ENCODE measurements at places on chromosomes 4 and X.

DNA sequence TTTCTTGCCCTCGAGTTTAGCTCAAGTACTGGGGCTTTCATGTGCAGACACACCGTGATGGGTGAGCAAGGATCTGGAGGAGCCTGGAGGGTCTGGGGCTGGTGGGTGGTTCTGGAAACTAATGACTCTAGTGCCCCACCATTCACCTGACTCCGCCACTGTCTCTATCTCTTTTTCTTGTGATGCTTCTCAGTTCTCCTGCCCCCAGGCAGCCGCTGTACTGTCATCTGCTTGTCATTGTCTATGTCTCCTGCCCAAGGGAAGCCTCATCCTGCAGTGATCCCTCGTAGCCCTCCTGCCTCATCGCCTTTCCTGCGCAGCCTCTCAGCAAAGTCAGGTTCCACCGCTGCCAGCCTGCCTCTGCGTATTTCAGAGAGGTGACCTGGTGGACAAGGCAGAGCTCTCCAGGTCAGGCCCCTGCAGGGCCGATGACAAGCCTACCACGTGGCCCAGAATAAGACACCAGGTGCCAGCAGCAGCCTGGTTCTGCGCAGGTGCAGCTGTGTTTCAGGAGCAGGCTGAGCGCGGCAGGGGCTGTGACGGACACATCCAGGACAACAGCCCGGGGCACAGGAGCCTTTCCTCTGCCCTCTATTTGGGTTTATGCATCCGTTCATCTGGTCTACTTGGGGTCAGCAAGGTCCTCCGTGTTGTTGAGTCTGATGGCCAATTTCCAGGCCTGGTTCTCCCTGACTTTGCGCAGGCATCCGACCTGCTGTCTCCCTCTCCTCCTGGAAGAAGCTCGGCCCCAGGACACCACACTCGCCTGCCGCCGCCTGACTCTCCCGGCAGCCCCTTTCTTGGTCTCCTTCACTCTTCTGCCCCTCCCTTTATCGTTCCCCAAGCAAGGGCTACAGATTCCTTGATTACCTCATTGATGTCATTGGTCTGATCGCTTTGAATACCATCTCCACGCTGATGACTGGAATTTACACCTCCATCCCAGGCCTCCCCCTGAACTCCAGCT, 30.9 kb upstream of the CDKN2AIP start:
- DNase-seq, result no peak

DNA sequence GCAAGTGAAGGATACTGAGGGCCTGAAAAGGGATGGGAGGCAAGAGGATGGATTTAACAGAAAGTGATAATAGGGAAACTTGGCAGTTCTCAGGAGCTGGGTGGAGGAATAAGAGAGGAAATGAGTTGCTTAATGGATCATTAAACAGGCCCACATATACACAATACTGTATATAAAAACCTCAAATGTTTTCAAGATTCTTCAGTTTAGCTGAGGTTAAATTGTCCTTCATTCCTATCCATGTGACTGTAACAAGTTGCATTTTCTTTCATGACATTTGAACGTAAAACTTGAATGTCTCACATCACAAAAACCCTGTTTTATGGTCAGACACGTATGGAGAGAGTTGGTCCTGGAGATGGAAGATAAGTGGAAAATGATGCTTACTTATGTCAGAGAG, 76.5 kb upstream of the PLAC8 start:
- no peak for DNase-seq

DNA sequence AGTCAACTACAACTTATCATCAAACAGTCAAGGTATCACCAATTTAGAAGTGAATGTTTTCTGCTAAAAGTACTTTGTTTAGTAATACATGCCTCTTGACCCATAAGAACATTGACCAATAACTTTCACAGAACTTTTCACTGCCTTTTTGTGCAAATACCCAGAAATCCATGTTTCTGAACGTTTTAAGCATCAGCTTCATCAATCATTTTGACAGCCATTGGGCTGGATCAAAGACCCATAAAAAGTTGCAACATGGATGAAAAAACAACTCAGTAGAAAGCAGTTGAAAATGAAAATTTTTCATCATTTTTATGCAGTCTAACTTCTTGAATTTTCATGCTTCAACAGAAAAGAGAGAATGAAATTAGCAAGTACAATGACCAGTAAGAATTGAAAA, 466.7 kb downstream of the TRAM1L1 start:
- no peak for DNase-seq

DNA sequence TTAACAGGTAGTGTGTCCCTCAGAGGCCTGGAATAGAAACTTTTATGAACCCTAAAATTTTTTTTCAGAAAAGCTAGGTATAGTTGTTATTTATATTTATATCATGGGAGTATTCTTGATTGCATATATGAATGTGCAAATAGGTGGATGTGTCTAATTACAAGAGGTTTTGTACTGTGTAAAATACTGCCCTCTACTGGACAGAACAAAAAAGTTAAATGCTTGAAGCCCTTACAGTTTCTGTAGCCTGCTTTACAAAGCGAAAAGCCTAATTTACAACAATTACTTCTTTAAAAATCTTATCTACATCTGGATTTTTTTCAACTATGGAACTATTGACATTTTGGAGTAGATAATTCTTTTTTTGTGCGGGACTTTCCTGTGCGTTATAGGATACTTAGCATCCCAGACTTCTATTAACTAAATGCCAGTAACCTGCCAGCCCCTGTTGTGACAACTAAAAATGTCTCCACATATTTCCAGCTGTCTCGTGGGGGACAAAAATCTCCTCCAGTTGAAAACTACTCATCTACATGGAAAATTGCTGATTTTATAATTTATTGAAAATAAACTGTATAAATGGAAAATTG, 35.1 kb downstream of the ENPEP start:
- peak; percentile 26 for DNase-seq

- DNase-seq, result no peak
Measured at GRCh38 chr4:119227690-119228089, 15.2 kb downstream of the USP53 start.

- DNase-seq, result peak; percentile 84
Measured at GRCh38 chrX:24024819-24025740, 1.9 kb downstream of the KLHL15 start.

GRCh38 chr4:137200322-137200721, 332.0 kb downstream of the PCDH18 start:
- DNase-seq, result no peak

- DNase-seq, result no peak
Measured at GRCh38 chr4:182502064-182502463, 258.9 kb downstream of the TENM3 start.
